ENCODE measurements at places on chromosomes 1 and 21.

GRCh38 chr1:223228931-223229528, 86.0 kb upstream of the TLR5 start:
- DNase-seq, result no peak

DNA sequence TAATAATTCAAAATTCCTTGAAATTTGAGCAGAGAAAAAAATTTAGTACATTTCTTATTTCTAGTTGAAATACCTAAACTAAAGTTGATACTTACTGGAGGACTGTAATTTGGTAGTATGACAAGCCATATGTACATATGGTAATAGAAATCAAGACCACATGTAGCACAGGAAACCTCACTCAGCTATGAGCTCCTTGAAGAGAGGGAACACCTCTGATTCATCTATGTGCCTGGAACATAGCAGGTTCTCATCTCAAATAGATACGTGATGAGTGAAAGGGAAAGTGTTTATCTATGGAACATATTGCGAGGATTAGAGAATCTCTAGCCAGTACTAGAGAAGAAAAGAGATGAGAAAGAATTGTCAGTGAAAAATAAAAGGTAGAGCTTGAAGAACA, 47.9 kb upstream of the GNG4 start:
- no peak for DNase-seq

DNA sequence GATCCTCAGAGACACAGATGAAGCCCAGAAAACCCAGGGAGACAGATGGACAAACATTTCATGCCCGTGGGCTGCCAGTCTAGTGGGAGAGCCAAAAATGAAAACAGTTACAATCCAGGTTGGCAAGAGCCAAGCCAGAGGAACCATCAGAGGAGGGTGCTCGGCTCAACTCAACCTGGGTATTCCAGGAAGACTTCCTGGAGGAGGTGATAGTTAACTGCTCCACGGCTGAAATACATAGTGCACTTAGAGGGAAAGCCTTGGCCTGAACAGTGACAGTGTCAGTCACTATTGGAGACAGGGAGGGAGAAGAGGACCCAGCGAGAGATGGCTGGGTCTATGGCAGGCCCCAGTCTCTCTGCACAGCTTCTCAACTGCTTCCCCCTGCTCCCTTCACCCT, 1.9 kb downstream of the ARHGEF19 start:
- DNase-seq, result no peak

DNA sequence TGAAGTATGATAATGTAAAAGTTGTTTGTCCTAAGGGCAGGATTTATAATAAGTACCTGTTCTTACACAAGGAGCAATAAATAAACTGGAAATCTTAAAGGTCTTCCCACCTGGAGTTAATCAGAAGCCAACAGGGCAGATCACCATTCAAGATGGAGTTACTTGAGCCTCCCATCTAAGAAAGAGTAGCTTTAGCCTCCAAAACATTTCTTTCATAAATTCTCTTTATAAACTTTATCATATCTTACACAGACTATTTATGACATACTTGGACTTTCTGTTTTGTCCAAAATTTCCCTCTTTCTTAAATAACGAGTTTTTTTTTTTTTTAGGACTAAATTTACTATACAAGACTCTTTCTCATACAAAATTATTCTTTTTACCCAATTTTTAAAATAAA, 18.5 kb downstream of the OR2T1 start:
- no peak for DNase-seq

DNA sequence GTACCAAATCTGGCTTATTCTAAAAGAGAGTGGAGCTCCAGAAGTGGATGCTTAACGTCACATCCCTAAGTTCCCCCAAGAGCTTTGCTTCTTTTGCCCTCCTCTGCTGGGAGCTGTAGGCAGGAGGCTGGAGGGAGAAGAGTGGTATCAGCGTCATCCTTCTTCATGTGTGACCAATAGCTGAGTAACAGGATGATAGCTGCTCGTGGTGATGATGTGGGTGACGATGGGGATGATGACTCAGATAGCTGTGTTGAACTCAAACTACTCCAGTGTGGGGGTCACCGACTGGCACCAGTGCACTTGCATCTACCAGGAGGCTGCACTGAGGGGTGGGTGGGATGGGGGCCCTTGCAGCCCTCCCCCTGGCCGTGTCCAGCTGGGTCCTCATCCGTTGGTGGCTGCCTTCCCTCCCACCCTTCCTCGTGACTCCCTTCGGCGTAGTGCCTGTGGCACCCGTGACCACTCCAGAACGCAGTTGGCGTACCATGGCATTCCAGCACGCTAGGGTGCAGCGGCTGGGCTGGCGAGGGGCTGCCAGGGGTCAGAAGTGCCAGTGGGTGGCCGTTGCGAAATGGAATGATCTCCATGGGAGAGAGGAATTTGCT, 1.1 kb downstream of the IGFN1 start:
- DNase-seq, result no peak

DNA sequence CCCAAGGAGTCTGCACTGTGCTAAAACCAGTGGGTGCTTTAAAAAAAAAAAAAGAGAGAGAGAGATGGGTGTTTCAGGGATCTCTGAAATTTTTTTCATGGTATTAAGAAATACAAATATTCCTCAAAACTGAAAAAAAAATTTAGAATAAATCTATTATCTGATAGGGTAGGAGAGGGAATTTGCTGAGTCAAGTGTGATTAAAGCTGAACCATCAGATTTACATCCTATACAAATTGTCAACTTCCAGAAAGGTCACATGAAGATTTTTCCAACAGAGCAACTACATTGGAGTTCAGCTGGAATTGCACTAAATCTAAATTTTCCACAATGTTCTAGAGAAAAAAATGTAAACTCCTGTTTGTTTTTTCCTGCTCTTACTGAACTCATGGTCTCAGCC, 79.3 kb upstream of the DSCAM start:
- no peak for DNase-seq

DNA sequence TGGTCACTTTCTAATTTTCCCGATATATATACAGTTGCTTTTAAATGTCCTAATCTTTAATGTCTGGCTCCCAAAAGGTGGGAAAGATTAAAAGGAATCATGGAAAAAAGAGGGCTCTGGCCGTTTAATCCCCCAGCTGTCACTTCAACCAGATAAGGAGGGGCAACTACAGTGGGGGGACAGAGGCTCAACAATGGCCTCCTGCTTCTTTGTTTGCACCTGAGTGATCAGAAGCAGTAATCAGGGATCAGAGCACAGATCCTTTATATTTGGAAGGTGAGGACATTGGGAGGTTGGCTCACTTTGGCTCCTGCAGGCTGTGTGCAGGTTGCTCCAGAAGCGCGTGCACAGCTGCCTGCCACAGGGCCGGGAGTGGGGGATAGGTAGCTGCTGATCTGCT, 212.8 kb downstream of the FMN2 start:
- no peak for DNase-seq

DNA sequence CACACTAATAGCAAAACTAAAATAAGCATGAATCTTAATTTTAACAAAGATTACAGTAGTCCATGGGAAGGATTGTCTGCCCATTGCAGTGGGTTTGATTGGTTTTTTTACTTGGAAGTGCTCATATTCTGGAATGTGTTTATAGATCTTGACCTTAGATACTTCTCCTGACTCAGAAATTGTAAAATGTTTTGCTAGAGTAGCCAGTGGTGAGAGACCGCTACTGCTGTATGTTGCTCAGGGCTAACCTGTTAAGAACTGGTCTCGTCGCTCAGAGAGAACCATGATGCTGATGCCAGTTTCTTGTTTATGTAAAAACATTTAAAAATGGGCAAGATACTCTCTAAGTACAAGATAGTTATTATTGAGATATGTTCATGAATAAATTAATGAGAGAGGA, 99.9 kb downstream of the ROR1 start:
- DNase-seq, result no peak

GRCh38 chr1:231693361-231694074, 66.9 kb downstream of the DISC1 start:
- DNase-seq, result no peak

GRCh38 chr21:46057111-46057709, 40.7 kb upstream of the COL6A2 start:
- no peak for DNase-seq

GRCh38 chr21:44078411-44078981, 28.7 kb upstream of the PWP2 start:
- DNase-seq, result no peak

GRCh38 chr1:218557731-218558130, 212.6 kb downstream of the TGFB2 start:
- DNase-seq, result no peak

DNA sequence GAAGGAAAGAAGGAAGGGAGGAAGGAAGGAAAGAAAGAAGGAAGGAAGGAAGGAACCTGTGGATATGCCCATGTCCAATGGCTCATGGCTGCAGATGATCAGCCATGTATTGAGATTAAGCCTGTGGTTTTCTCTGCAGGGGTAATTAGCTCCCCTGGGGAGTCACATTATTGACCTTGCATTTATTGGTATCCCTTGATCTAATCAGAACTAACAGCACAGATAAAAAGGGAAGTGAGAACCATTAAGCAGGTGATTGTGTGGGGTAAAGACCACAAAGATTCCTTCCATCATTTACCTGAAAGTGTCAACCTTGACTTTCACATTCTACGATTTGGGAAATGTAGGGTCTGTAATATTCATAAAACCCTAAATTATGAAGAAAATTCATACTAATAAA, 390.7 kb downstream of the BRINP2 start:
- DNase-seq, result no peak

GRCh38 chr1:99441299-99442095, 177.2 kb downstream of the PLPPR4 start:
- no peak for DNase-seq

- DNase-seq, result no peak
These were observed 15.5 kb downstream of the KCNK1 start for GRCh38 chr1:233629305-233629935.

DNA sequence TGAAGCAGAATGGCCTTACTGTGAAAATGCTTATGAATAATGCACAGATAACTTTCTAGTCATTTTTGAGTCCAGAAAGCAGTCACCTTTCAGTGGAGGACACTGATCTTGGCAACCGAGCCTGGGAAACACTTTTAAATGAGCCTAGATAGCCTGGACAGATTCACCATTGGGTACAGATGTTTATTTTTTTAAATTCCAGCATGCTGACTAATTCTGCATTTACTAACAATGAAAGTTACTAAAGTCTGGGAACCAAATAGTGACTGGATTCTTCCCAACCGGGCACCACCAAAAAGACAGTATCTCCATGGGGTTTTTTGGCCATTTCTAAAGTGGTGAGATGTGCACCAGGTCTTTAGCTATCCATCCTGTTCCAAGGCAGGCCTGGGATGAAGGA, 3.3 kb upstream of the FMOD start:
- no peak for DNase-seq

GRCh38 chr1:22208268-22208972, 65.5 kb upstream of the WNT4 start:
- DNase-seq, result no peak

- DNase-seq, result no peak
These were observed 60.9 kb downstream of the IL23R start for GRCh38 chr1:67227196-67227595.

- DNase-seq, result no peak
These were observed 37.6 kb downstream of the RUNX3 start for GRCh38 chr1:24892188-24893153.

GRCh38 chr1:100346387-100346786, 5.9 kb upstream of the CDC14A start:
- no peak for DNase-seq

DNA sequence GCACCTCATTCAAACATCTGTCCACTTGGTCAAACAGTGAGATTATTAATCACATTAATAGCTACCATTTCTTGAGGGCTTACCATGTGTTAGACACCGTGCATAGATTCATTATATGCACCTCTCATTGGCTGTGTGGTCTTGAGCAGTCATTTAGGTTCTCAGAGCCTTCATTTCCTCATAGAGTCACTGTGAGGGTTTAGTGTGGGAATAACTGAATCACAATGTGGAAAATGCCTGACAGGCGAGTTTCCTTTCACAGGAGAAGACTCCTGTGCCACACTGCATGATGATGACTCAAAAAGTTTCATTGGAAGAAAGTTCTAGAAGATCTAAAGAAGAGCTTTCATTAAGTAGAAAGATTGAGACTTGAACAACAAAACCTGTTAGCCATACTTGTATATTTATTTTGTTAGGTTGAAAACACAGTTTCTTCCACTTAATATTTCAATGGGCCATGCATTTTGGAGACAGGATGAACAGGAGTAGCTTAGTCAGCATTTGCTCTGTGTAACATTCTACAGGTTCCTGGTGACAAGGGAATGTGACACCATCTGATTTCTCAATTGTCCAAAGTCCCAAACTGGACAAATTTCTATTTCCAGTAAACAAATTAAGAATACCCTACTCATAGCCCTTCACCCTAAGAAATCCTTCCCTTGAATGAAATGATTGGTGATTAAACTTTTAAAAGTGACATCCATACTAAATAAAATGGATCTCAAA, 45.7 kb downstream of the FYB2 start:
- no peak for DNase-seq

- DNase-seq, result no peak
These were observed 32.9 kb downstream of the GADD45A start for GRCh38 chr1:67717876-67718275.

- DNase-seq, result no peak
These were observed 104.1 kb downstream of the SYF2 start for GRCh38 chr1:25128121-25128621.

DNA sequence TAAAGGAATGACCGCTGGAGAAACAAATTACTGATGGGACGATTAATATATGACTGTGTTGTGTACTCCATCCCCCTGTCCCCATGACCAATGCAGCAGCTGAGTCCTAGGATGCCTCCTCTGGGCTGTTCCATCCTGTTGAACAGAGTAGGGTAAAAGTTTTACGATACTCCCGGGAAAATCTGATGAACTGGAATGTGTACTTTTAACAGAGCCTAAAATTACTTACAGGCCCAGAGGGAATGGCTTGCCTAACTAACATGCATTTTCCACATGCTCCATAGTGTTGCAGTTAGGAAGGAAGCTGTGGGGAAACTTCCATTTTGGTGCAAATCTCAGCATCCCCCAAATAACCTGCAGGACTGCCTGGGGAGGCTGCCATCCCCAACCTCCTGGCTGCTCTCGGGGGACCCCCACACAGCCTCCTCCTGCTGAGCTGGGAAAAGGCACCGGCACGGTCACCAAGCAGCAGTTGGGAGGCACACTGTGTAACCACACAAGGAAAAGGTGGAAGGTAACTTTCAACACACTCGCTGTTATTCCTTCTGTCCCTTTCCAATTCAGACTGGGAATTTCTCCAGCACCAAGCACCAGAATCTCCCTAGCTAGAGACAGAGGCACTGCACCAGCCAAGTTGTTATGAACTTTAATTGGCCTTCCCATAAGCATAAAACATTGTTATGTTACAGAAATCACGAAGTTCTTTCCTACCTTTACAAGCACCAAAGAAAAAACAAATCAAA, 97.2 kb downstream of the BCAR3 start:
- DNase-seq, result no peak

DNA sequence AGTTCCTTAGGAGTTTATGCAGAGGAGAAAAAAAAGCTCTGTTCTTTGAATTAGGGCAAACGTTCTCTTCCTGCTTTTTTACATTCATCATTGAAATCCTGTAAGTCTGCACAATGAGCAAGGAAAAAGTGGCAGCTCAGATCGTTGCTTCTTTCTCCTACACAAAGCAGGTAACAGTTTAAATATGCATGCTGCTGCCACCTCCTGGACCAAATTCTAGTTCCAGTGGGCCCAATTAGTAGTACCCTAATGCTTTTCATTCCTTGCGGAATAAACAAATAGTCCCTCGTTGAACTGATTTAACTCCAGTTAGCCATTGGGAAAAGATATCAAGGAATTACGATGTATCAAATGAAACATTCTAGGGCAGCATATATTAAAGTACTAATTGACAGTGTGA, 20.1 kb downstream of the YTHDF2 start:
- DNase-seq, result no peak

GRCh38 chr1:207711285-207711684, 40.6 kb upstream of the CD46 start:
- no peak for DNase-seq

GRCh38 chr1:103959565-103959964, 209.9 kb downstream of the AMY1C start:
- DNase-seq, result no peak
